T-cell (primary cell): ENCODE measurements at places on chromosomes 7 and 10. TPM values are rescaled to one million over a fixed set of nuclear protein-coding genes. Genes with fewer than 3 reads are reported as not detected.

Gene PNLIPRP3
- total RNA-seq = not detected

Gene IFIT2
- 6.4 TPM for total RNA-seq

Gene RBP4
- not detected for total RNA-seq

Gene ACHE
- 0.79 TPM for total RNA-seq

Gene CEP55
- total RNA-seq = 0.95 TPM

Gene HKDC1
- 2.7 TPM for total RNA-seq

Gene RADIL
- 0.20 TPM for total RNA-seq

- H3K4me1 ChIP-seq = peaks cover 5% of the 10 kb centered on the region
- no peak for DNase-seq
- H3K27ac ChIP-seq = peak overlapping the region; percentile 39
- no peaks in the 10 kb centered on the region for H3K27me3 ChIP-seq
- peaks cover 19% of the 10 kb centered on the region for H3K36me3 ChIP-seq
Measured at GRCh38 chr10:110137142-110137545, 70.3 kb upstream of the MXI1 start.

- H3K4me1 ChIP-seq = no peaks in the 10 kb centered on the region
- no peaks in the 10 kb centered on the region for H3K36me3 ChIP-seq
- peaks cover 5% of the 10 kb centered on the region for H3K27me3 ChIP-seq
- H3K27ac ChIP-seq = no peak overlapping the region
Measured at GRCh38 chr10:127535802-127536515, 13.2 kb upstream of the NPS start.

GRCh38 chr10:79004311-79004710 lies 64.5 kb upstream of the ZMIZ1 start:
- DNase-seq = no peak
- H3K27me3 ChIP-seq = peaks cover 20% of the 10 kb centered on the region
- H3K4me3 ChIP-seq = no peak overlapping the region
- no peak overlapping the region for H3K27ac ChIP-seq
- peaks cover 8% of the 10 kb centered on the region for H3K4me1 ChIP-seq

DNA sequence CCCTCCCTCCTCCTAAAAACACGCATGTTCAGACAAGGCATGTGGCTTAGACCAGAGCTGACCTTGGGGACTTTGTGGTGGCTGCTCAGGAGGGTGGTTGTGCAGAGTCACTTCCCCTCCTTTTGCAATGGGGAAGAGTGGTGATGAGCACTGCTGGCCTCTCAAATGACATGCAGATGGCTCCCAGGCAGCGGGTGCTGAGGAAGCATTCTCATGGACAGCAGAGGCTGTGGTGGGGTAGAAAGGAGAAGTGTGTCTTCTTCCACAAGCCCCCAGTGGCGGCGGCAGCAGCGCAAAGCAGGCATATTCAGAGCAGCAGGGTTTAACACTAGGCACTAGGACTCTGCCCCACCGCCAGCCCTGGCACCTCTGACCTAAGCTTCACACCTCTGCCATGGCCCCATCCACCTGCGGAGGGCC lies 105.9 kb upstream of the ANLN start:
- no peak overlapping the region for H3K4me3 ChIP-seq
- peaks cover 34% of the 10 kb centered on the region for H3K4me1 ChIP-seq
- H3K27me3 ChIP-seq = no peaks in the 10 kb centered on the region
- H3K36me3 ChIP-seq = no peaks in the 10 kb centered on the region

DNA sequence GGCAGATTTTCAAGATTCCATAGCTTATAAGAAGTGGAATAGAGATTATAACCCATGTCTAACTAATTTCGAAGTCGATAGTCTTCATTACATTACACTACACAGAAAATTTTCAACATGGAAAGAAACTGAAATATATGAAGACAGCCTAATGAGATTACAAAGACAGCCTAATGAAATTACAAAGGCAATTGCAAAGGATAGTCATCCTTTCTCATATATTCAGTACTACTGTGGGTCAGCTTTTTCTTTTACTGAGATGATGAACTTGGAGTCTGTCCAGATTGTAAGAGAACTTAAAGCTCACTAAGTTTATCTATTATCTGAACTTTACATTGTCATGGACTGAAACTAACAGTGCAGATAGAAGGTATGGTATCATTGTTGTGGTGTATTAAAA lies 304.4 kb upstream of the MBL2 start:
- no peaks in the 10 kb centered on the region for H3K36me3 ChIP-seq
- H3K4me3 ChIP-seq = no peak overlapping the region
- no peaks in the 10 kb centered on the region for H3K4me1 ChIP-seq
- no peak for DNase-seq
- no peak overlapping the region for H3K27ac ChIP-seq

DNA sequence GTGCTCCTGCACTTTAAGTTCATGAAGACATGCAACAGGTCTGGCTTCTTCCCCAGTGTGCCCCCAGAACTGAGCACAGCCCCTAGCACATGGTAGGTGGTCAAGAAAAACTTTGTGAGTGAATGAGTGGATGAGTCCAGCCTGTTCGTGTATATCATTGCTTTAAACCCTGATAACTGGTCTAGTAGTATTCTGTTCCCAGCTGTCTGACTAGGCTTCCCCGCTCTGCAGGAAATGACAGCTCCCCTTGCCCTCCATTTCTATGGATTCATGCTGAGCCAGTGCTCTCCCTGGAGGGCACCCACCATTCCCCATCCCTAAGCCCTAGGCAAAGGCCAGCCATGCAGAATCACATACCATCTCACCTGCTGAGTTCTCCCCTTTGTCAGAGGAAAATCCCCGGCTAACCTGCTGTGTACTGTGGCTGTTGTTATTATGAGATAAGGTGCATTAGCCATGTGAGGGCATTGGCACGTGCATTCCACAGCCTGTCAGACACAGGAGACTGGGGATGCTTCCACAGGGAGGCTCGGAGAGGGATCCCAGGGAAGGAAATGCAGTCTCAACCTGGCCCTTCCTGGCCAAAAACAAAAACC lies 698.9 kb downstream of the GRID1 start:
- H3K36me3 ChIP-seq = no peaks in the 10 kb centered on the region
- no peaks in the 10 kb centered on the region for H3K4me1 ChIP-seq
- H3K27ac ChIP-seq = no peak overlapping the region
- DNase-seq = no peak

GRCh38 chr10:78318305-78318704 lies 284.6 kb downstream of the RPS24 start:
- H3K27me3 ChIP-seq = no peaks in the 10 kb centered on the region
- H3K27ac ChIP-seq = no peak overlapping the region
- DNase-seq = no peak
- H3K36me3 ChIP-seq = no peaks in the 10 kb centered on the region
- peaks cover 9% of the 10 kb centered on the region for H3K4me1 ChIP-seq

DNA sequence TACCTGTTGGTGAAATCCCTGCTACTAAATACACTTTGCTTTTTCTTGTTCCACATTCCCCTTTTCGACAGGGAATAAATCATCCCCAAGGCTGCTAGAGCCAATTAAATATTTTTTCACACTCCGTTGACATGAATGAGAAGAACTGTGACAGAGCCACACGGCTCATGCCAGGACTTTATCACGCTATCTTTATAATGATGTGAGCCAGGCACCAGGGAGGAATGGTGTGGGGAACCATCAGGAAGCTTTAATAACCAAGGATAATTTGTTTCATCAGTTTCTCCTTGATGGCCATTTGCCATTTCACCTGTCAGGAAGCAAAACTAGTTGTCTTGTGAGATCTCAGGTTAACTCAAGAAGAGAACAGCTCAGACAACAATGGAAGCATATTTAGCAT lies 193.0 kb upstream of the C7orf33 start:
- no peaks in the 10 kb centered on the region for H3K36me3 ChIP-seq
- no peaks in the 10 kb centered on the region for H3K4me1 ChIP-seq
- H3K4me3 ChIP-seq = no peak overlapping the region

DNA sequence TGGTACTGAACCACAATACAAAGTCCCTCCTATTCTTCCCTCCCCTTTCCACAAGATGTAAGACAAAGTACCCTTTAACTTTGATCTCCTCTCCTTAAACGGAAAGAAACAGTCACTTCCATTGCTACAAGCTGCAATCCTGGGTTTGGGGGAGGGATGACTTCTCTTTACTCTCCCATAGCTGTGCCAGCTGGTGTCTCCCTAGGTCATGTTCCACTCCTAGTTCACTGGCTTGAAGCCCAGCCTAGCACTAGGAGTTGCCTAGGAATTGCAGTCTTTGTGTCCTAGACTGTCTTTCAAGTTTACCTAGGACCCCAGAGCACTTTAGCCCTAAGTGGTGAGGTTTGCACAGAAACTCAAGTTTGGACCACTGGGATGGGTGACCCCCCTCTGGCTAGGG lies 311.1 kb downstream of the HPSE2 start:
- H3K36me3 ChIP-seq = no peaks in the 10 kb centered on the region
- H3K4me1 ChIP-seq = no peaks in the 10 kb centered on the region
- no peak overlapping the region for H3K4me3 ChIP-seq
- no peaks in the 10 kb centered on the region for H3K27me3 ChIP-seq
- DNase-seq = no peak

DNA sequence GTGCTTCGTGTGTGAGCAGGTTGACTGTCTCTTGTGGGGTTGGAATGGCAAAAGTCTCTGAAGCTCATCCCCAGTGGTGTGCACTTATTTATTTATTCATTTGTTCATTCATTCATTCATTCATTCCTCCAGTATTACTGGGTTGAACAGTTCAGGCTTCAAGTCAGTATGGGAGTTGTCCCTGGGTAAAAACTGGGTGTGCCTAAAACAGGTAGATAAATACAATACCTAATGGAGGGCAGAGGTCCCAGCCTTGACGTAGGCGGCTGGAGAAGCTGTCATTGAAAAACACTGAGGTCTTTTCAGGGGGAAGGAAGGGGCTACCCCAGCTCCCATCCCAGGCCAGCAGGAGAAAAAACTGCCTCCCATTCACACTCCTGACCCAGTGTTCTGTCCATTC lies 11.0 kb downstream of the CASP7 start:
- no peak overlapping the region for H3K27ac ChIP-seq
- H3K27me3 ChIP-seq = no peaks in the 10 kb centered on the region
- DNase-seq = no peak
- no peak overlapping the region for H3K4me3 ChIP-seq
- no peaks in the 10 kb centered on the region for H3K4me1 ChIP-seq

DNA sequence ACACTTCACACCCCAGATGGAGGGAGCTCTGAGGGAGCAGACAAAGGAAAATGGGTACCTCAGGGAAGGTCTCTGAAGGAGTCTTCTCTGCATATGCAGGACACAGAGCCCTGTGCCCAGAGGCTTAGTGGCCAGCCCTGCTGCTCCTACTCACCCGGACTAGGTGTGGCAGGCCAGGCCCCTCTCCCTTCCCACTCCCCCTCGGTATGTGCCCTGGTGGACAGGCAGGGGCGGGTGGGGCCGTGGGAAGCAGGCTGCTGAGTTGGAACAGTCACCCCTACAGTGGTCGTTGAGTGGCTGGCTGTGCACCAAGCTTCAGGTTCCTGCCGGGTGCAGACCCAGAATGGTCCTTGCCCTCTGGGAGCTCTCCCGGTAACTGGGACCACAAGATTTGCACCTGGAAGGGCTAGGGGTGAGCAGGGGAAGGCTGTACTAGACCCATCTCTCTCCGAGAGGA lies 68.6 kb downstream of the ZMIZ1 start:
- no peaks in the 10 kb centered on the region for H3K36me3 ChIP-seq
- peak overlapping the region; percentile 30 for H3K4me3 ChIP-seq
- no peak for DNase-seq
- H3K27ac ChIP-seq = peak overlapping the region; percentile 28
- H3K27me3 ChIP-seq = no peaks in the 10 kb centered on the region

DNA sequence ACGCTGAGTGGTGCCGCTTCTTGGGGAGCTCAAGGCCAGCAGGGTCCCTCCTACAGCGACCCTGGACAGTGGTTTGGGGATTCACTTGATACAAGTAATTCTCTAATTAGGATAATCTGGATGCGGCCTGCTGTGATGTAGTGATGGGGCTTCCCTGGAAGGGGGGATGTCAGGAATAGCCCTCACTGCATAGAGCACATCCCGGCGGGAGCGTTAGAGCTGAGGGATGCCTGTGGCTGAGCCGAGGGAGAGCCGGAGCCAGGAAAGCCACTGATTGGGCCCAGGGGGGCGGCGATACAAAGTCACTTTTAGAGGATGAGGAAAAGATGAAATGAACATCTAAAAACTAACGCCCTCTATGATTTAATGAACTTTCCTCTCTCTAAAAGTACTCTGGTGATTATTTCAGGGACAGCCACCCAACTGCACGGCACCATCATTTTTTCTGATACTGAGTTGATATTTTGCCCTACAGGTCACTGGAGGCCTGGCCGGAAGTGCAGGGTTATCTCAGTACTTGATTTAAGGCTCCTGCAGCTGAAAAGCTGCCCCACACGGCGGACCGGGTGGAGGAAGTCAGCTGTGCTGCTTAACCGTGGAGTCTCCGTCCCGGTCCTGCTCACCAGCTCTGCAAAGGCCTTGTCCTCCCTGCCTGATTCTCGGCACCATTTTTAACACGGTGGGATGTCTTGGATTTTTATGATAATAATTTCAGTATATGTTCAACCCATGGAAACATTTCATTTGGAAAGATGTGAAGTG lies 518.8 kb downstream of the DNAJB6 start:
- H3K27ac ChIP-seq = no peak overlapping the region
- no peaks in the 10 kb centered on the region for H3K36me3 ChIP-seq
- no peak overlapping the region for H3K4me3 ChIP-seq
- peaks cover 7% of the 10 kb centered on the region for H3K27me3 ChIP-seq

DNA sequence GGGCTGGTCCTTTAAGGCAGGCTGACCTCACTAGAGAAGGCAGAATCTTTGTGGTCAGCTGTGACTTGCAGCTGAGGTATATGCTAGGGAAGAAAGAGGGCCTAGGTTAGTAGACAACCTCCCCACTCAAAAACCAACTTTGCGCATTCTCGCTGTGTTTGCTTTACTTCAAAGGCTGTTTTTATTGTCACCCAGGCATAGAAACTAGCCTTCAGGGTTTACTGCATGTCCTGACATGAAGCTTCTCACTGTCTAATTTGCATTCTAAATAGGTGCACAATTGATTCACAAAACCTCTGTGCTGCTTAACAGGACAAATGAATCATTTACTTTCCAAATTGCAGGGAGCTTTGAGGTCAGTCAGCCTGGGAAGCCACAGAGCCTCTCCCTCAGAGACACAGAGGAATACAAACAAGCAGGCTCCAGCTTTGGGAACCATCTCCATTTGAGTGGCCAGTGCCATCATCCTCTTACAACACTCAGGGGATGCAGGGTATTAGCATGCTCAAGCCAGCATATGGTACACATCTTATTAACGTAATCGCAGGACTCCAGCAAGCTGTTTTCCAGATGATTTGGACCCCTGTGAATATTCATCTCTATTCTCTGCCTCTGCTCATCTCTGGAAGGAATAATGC lies 596.4 kb upstream of the GHITM start:
- DNase-seq = no peak
- no peaks in the 10 kb centered on the region for H3K27me3 ChIP-seq
- no peak overlapping the region for H3K27ac ChIP-seq
- no peak overlapping the region for H3K4me3 ChIP-seq
- H3K4me1 ChIP-seq = no peaks in the 10 kb centered on the region

- no peak for DNase-seq
- no peaks in the 10 kb centered on the region for H3K27me3 ChIP-seq
- no peak overlapping the region for H3K27ac ChIP-seq
- H3K4me1 ChIP-seq = no peaks in the 10 kb centered on the region
- no peaks in the 10 kb centered on the region for H3K36me3 ChIP-seq
Measured at GRCh38 chr7:84712374-84713121, 474.3 kb downstream of the SEMA3D start.
